ENCODE measurements at places on chromosomes 7 and 10.

DNA sequence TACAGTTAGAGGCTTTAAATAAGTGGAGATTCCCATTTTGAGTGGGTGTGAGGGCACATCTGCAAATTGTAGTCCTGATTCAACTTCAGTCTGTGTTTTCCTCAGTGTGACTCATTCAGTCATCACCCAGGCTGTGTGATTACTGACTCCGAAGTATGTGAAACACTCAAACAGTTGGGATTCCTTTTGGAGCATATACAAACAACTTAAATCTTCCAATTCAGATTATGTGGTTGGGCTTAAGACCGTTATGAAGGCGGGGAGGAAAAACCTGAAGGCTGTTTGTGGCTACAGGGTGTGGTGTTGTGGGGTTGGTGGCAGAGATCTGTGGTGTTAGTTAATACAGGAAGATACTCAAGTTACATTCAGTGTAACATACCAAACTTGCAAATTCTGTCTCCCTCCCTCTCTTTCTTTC lies 259.7 kb upstream of the FERD3L start:
- DNase-seq, result peak; percentile 98

DNA sequence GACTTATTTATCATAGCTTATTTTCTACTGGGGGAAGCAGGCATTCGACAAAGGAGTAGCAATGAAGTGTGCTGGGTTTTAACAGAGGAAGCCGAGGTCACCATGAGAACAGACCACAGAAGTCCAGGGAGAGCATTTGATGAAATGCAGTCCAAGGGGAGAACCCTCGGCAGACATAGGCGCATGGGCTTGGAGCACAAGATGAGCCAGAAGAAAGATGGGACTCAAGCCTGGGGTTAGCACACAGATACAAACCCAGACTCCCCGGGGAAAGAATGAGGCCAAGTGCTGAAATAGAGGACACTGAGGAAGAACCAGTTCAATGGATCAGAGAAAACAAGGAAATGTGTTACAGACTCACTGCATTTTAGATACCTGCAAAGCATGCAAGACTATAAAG lies 209.5 kb downstream of the FAM107B start:
- no peak for DNase-seq

GRCh38 chr7:127978421-127978820 lies 52.8 kb downstream of the LRRC4 start:
- DNase-seq, result no peak

DNA sequence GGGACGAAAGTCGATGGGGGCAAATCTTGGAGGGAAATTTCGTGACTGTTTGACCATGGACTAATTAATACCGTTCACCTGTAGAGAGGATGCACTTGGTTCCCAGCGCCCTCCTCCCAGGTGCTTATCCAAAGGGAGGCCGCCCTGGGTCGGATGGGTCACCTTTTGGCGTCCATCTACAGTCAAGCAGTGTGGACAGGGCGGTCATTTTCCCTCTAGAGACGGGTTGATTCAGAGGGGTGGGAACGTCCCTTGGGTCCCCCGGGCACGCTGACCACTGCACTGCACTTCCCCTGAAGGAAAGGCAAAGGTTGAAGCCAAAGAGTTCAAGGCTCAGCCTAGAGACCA lies 2.0 kb downstream of the PRR15 start:
- DNase-seq, result no peak

DNA sequence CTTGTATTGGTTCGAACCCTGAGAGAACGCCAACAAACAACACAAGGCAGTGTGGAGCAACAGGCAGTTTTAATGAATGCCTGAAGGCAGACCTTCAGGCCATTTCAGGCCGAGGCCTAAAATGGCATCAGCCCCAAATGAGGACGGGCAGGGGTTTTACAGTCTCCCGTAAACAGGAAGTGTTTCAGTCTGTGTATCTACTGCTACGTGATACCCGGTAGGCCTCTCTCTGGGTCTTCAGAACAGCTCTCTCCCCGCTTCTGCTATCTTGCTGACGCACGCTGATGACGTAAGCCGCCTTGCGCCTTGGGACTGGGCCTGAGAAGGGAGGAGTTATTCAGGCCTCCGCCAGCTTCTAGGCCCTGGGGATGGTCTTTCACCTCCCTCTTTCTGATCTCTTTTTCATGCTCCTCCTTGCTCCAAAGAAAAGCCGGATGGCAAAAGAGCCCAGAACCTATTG lies 67.7 kb downstream of the ST8SIA6 start:
- DNase-seq, result peak; percentile 49

DNA sequence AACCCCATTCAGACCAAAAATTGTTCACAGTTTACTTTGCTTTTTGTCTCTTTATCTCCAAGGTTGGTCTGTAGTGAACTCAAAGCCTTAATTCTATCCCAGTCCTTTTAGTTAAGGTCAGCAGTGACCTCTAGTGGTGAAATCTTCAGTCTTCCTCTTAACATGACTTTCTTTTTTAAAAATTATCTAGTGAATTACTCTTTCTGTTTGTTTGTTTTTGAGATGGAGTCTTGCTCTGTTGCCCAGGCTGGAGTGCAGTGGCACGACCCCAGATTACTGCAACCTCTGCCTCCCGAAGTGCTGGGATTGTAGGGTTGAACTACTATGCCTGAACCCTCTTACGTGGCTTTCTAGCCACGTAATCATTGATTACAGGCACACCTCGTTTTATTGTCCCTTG lies 25.0 kb downstream of the ZNF487 start:
- DNase-seq, result peak; percentile 86

DNA sequence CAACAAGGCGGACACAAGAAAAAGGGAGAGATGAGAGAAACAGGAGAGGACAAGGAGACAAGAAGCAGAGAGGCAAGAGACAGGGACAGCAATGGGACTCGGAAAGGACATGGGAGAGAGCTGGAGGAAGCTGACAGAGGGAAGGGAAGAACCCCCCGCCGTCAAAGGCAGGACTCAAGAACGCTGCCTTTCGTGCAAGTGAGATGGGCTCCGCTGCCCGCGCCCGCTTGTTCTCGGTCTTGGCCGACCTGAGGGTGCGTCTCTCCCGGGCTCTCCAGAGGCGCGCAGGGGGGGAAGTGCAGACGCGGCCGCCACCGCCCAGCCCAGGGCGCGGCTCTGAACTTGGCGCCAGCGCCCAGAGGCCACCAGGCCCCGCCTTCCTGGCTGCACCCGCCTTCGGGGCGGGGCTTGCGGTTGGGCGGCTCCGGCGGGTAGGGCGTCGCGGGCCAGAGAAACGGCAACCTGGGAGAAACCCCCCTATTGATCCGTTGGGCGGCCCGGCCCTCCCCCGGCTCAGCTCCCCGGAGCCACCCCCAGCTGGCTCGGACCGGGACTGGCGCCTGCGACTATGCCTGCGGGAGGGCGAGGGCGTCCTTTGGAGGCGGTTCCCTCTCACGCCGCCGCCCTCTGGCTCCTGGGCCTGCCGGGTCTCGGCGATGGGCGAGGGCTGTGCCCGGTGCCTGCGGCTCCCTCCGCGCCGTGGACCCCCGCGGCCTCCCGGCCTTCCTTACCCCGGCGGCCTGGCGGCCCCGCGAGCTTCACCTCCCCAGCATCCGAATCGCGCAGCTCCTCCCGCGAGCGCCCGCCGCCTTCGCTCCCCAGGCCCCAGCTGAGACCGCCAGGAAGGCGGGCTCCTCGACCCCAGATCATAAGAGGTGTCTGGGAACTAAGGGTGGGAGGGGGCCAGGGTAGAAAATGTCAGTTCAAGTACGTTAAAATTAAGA lies 2.2 kb upstream of the ANTXRL start:
- DNase-seq, result peak; percentile 52

DNA sequence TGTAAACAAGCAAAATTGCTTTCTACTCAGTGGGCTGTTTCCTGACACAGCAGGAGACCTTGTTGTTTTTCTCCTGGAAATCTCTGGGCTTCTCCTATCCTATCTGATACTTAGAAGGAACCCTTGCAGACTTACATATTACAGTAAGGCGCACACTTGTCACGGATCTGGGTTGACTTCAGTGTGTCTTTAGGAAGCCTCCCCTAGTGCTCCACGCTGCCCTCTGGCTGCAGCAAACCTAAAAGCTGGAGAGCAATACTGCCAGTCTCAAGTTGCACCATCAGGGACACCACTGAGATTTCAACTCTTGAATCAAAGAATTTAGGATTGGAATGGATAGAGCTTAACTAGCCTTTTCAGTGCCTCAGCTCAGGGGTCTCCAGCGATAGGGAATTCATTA lies 495.3 kb downstream of the LRMDA start:
- DNase-seq, result no peak
